ENCODE measurements at places on chromosomes 7 and 10.

- no peak for DNase-seq
Measured at GRCh38 chr10:11475831-11476434, 135.5 kb downstream of the USP6NL start.

- DNase-seq: no peak
Measured at GRCh38 chr10:127044186-127044585, 139.0 kb downstream of the DOCK1 start.

GRCh38 chr7:41439515-41439879 lies 263.4 kb downstream of the INHBA start:
- no peak for DNase-seq

- DNase-seq: no peak
Measured at GRCh38 chr7:1918063-1918645, 248.1 kb downstream of the ELFN1 start.

GRCh38 chr10:11330383-11331045 lies 280.9 kb downstream of the USP6NL start:
- no peak for DNase-seq

GRCh38 chr7:68203251-68203650 lies 1206.6 kb downstream of the TYW1 start:
- DNase-seq: no peak
